ENCODE measurements at places on chromosomes 1 and 21. TPM values are rescaled to one million over a fixed set of nuclear protein-coding genes. Genes with fewer than 3 reads are reported as not detected.

Gene RNASEL
- 5.7 TPM for total RNA-seq

Gene RHCE
- 0.54 TPM for total RNA-seq

Gene EVA1C
- 18.0 TPM for total RNA-seq

DNA sequence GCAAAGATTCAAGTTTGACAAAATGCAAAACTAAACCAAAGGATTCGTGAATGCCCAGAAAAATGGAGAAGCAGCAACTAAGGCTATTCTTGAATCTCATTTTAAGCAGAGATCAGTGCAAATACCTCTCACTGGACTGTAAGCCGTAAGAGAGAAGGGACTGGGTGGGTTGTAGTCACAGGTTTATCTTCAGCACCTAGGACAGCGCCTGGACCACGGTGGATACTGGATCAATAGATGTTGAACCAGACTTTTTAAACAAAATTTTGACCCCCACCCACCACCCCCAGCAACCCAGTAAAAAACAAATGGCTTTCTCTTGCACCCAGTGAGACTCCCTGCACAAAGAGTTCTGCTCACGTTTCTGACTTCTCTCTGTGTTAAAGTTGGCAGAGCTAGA lies 347.1 kb downstream of the AJAP1 start:
- no peak for DNase-seq

DNA sequence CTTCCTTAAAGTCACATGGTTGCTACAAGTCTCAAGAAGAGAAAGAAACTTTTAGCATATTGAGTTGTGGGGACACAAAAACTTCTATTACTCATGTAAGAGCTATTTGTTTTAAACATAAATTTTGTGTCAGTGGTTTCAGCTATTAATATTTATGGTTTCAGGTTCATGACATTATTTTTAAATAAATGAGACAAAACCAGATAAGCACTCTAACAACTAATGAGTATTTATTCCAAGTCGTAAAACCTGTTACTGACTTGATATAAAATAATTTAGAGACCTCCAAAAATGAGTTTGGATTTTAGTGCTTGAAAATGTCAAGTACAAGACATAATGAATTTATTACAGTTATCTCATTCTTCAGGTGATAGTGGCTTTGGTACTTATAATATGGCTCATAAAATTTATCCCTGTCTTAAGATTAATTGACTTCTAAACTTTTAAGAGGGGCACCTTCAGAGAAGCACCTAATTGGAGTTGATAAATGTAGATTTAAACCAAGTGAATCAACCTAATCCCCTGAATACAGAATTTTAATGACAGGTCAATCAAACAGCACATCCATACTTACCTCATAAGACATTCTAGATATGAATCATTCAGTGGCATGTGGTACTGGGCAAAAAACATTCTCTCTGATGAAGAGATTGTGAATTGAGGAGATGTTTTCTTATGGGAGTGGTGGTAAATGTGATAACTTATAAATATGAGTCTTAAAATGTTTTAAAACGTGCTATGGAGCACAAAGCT lies 167.7 kb upstream of the PTGFR start:
- no peak for DNase-seq

GRCh38 chr1:214823311-214824117 lies 220.5 kb downstream of the CENPF start:
- no peak for DNase-seq

All from right cardiac atrium (tissue), 5 donors.